ENCODE measurements at places on chromosomes 7 and 10.

- no peak for DNase-seq
Measured at GRCh38 chr10:129879655-129880054, 84.4 kb downstream of the EBF3 start.

DNA sequence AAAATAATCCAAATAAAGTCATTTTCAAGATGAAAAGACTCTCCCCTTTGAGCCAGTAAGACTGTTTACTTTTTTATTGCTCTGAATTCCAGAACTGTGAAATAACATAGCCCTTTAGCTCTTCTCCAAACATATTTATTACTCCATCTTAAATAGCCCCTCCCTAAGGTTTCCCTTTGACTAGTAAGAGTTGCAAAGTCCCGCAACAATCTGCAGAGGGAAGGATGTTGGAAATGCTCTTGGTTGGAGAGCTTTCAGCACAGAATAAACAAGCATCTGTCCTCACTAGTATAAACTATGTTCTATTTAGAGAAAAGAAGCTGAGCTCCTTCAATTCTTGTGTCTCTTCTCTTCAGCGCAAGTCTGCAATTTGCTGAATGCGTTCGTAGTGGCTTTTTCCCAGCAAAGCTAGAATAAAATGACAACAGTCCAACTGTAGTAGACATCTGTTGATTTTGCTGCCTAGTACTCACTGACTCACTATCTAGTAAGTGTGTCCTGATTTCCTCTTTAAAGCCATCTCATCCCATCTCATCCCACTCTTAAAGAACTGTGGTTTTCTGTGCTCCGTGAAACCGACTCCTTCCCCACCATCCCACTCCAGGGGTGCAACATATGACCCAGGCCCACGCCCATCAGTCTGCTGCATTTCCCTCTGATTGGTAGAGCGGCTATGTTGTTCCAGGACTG is 104.0 kb downstream of the FAM107B start:
- no peak for DNase-seq

- DNase-seq = no peak
Measured at GRCh38 chr7:38775506-38776175, 133.3 kb downstream of the VPS41 start.

DNA sequence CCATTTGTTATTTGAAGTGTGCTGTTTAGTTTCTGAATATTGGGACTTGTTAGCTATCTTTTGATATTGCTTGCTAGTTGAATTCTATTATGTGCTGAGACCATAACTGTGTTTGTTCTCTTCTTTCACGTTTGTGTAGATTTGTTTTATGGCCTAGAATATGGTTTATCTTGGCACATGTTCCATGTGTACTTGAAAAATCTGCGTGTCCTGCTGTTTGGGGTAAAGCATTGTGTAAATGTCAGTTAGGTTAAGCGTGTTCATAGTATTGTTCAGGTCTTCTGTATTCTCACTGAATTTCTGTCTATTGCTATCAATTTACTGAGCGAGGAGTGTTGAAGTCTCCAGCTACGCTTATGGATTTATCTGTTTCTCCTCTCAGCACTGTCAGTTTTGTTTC is 19.4 kb downstream of the MMP21 start:
- DNase-seq = no peak

GRCh38 chr7:152363798-152364197 is 72.0 kb downstream of the KMT2C start:
- no peak for DNase-seq

GRCh38 chr10:133442967-133443924 is 10.5 kb upstream of the SCART1 start:
- DNase-seq = no peak

GRCh38 chr10:33055625-33056024 is 97.6 kb upstream of the ITGB1 start:
- DNase-seq = no peak

- DNase-seq = no peak
Measured at GRCh38 chr7:72321081-72321480, 91.1 kb downstream of the CALN1 start.

GRCh38 chr7:124783271-124783670 is 17.7 kb upstream of the GPR37 start:
- no peak for DNase-seq

- no peak for DNase-seq
Measured at GRCh38 chr10:21993360-21994001, 10.0 kb downstream of the DNAJC1 start.

DNA sequence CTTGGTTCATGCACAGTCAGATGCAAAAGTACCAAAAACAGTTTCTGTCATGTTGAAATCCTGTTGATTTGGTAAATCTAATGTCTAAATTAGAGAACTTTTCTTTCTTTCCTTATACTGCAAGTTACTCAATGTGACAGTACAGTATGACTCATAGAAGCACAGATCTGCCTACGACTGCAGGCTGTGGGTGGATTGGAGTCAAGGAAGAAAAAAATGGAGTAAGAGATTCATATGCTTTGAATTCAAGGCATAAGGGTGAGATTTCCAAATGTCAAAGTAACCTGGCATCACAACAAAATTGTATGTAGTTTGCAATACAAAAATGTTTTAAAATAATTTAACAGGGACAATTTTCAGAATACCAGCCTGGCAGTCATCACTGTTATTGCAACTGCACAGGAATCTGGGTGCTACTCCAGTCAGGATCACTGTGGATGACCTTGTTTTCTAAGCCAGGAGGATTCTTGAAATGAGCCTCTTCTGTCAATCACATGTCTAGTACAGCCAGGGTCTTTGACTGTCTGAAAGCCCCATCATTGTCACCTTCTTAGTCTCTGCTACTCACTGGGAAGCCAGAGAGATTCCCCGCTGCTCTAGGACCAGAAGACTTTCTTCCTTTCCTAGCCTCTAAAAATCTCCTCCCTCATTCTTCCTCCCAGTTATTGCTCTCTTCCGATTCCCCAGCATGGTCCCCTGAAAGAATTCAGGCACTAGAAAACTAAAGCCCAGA is 83.6 kb downstream of the CD36 start:
- DNase-seq = no peak

- DNase-seq = no peak
Measured at GRCh38 chr7:117673839-117674238, 194.0 kb downstream of the CFTR start.

DNA sequence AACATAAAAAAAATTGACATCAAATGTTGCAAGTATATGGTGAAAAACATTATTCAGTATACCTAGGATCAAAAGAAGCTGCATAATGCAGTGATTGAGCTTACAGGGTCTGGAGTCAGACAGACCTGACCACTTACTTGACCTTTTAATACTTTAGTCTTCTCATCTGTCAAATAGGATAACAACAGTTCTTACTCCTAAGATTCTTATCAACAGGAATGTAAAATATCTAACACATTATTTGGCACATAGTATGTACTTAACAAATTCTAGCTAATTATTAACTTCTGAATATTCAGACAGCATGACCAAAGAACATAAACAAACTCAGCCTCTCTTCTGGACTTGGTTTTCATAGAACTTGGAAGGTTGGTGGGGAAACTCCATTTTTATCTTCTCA is 45.6 kb upstream of the PIP4K2A start:
- DNase-seq = no peak

DNA sequence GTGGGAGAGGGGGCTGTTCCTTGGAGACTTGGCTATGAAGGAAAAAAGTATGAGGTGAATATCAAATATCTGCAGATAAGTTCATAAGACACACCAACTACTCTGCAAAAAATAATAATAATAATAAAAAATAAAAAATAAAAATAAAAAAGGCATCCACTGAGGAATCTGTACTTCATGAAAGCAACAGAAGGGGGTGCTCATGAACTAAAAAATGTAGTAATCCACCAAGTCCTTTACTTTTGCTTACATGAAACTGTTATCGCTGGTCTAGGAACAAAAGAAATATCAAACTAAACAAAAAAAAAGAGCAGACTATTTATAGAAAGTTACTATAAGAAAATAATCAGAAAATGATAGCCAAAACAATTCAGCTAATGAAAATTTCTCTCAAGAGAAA is 579.0 kb downstream of the PHTF2 start:
- no peak for DNase-seq

- no peak for DNase-seq
Measured at GRCh38 chr7:26187380-26188205, 13.0 kb downstream of the HNRNPA2B1 start.

- DNase-seq = no peak
Measured at GRCh38 chr7:10211016-10211415, 762.7 kb upstream of the PHF14 start.

DNA sequence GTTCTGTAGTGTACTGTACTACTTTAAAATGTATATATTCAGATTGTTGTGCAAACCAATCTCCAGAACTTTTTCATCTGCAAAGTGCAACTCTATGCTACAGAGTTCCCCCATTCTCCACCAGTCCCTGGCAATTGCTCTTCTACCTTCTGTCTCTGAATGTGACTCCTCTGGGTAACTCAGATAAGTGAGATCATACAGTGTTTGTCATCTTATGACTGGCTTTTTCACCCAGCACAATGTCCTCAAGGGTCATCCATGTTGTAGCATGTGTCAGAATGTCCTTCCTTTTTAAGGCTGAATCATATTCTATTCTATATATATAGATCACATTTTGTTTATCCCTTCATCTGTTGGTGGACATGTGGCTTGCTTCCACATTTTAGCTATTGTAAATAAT is 10.8 kb downstream of the SLIT1 start:
- no peak for DNase-seq

- no peak for DNase-seq
Measured at GRCh38 chr10:8738987-8739386, 684.5 kb downstream of the GATA3 start.

GRCh38 chr10:18155321-18155720 is 15.1 kb downstream of the CACNB2 start:
- DNase-seq = no peak

GRCh38 chr10:49313501-49314070 is 14.6 kb downstream of the C10orf71 start:
- no peak for DNase-seq

GRCh38 chr7:11607686-11608085 is 224.3 kb downstream of the THSD7A start:
- DNase-seq = no peak

DNA sequence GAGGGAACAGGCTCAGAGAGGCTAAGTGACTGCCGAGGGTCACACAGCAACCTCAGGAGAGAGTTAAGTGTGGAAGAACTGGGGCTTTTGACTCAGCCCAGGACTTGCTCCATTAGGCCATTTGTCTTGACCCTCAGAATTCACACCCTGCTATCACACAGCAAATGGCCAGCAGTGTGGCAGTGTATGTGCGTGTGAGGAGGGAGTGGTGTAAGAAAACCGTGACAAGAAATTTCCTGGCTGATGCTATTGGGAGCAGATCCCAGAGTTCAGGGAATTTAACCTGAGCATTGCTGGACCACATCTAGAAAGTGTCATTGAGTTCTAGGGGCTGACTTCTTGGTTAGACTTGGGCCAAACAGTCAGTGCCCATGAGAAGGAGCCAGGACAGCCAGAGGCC is 18.4 kb downstream of the VWA2 start:
- DNase-seq = no peak

DNA sequence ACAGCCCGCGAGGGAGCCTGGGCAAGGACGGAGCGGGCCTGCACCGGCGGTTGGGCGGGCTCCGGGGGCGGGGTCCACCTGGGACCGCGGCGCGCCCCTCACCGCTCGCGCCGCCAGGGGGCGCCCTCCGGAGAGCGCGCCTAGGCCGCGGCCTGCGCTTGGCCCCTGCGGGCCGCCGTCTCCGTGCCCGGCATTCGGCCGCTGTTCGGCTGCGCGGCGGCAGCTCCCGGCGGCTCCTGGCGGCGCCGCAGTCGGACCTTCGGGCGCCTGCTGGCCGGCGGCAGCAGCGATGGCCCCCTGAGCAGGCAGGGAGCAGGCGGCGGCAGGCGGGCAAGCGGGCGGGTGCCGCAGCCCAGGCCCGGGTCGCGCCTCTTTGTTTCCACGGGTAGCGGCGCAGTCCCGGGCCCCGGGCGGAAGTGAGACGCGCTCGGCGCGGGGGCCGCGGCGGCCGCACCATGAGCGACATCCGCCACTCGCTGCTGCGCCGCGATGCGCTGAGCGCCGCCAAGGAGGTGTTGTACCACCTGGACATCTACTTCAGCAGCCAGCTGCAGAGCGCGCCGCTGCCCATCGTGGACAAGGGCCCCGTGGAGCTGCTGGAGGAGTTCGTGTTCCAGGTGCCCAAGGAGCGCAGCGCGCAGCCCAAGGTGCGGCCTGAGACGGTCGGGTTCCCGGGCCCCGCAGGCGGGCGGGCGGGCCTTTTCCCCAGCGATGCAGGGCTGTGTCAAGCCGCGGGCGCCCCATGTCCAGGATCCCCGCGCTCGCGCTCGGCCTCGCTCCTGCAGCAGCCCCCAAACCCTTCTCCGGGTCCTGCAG is at the start of gene INTS15:
TSS of gene INTS15 (plus strand) at position 193 of the 816 bp plus-strand sequence. CDS start at position 456, 263 bp downstream.
- peak; percentile 83 for DNase-seq

DNA sequence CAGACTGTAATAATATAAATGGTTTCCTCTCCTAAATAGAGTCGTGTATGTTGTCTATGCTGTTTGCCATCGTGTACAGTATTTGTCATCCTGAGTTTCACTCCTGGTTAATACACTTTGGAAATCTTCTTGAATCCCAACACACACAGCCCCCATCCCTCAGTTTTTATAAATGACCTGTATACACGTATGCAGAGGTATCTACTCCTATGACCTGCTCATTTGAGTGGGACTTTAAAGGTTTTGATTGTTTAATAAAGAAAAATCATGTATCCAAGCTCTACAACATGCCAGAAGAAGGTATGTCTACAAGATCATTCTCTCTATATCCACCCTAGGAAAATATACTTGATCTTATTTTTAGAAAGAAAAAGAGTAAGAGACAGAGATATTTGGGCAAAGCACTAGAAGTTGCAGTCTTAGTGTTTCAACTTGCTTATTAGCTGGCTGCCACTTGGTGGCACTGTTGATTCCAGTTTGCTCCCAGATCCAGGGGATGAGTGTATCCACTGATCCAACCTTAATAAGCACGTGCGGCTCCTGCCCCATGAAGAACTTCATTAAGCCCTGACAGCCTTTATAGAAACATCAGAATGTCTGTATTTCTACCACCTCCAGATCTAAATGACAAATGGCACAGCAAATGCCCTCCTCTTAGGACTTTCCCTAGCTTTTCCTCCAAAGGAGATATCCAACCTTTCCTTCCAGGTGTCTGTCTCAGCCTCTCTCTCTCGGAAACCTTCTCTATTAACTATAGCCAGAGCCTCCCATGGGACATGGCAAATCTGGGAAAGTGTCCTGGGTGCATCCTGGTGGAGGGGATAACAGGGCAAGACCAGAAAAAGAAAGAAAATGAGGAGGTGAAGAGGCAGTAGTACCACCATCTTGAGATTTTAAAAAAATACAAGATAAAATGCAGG is 181.6 kb upstream of the NEBL start:
- no peak for DNase-seq

All from activated naive CD4-positive, alpha-beta T cell treated with Interleukin-2 at 50 U/mL for 16 hours (primary cell).